ENCODE measurements at places on chromosomes 7 and 10.

- no peak for DNase-seq
Measured at GRCh38 chr10:123642697-123643096, 23.5 kb upstream of the GPR26 start.

GRCh38 chr10:128150045-128150493 is 23.8 kb upstream of the MKI67 start:
- peak; percentile 66 for DNase-seq

- DNase-seq: peak; percentile 37
Measured at GRCh38 chr7:41705109-41705901, 2.4 kb upstream of the INHBA start.

DNA sequence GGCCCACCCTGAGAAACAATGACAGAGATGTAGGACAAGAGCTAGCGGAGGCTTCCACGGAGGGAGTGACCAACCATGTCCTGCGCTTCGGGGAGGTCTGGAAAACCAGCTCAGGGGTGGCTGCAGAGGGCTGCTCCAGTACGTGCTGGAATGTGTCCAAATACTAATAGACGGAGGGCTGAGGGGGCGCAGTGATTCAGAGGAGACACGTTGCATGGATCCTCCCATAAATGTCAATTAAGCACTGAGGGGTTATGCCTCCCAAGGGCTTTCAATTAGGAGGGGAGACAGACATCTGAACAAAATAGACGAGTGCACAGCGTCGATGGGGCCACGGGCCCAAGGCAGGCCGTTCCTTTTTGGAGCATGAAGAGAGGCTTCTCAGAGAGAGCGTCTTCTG is 51.0 kb upstream of the NPS start:
- DNase-seq: no peak

DNA sequence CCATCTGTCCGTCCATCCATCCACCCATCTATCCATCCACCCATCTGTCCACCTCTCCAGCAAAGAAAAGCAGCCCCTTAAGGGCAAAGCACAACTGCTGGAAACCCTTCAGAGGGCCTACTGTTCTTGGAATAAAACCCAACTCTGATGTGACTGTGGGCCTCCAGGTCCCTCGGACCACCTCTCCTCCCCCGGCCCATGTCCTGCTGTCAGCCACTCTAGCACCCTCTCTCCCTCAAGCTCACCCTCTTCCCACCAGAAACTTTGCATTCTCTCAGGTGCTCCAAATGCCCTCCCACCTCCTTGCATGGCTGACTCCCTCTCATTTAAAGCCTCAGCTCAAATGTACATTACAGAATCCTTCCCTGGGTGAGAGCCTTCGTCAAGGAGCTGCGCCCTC is 110.3 kb downstream of the ARHGAP22 start:
- no peak for DNase-seq

DNA sequence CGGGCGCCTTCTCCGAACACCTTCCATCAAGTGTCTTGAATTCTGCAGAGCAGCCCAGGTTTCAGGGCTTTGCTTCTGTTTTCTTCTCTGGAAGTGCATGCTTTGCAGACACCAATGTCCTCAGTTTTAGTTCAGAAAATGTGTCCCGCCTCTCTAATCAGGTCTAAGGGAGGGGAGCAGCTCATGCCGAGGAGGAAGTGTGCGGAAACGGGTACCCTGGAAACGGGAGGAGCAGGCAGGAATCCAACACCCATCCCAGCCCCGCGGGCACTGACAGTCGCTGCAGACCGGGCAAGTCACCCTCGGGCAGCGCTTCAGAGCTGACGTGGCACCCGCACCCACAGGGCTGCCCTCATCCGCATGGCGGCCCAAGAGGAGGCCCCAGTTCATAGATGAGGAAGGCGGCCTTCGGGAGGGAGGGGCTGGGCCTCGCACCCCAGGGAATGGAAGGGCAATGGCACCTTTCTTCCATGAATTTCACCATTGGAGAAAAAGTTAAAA is 338.7 kb downstream of the DNAJB6 start:
- DNase-seq: no peak

- no peak for DNase-seq
Measured at GRCh38 chr7:15853832-15854470, 167.5 kb upstream of the MEOX2 start.

DNA sequence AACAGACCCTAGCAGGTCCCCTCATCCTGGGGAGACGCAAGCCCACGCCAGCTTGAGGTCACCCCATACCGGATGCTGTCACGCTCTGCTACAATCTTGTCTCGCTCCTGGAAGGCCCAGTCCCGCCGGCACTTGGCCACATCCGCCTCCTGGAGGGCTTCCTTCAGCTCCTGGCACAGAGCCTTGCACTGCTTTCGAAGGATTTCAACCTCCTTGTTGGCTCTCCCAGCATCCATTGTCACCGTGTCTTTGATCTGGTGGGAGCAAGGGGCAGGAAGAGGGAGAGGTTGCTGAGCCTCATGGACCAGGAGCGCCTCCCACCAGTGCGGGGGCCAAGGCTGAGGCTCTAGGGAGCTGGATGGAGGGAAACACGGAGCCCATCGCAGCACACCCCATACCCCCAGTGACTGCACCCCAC is 90.9 kb downstream of the DLG5 start:
- DNase-seq: no peak

DNA sequence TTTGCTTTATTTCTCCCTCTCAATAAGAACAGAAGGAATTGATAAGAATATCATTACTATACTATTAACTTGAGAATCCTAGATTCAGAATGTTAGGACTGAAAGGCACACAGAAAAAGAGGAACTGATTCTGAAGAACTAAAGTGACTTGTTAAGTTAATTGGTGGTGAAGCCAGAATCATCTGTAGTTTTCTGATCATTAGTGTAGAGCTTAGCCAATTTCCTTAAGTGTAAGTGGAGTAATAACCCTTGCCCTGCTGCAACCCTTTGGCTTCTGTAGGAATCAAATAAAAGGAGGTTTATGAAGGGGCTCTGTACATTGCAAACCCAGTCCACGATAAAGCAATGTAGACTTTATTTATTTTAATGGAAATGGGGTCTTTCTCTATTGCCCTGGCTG is 1186.0 kb downstream of the SORCS3 start:
- DNase-seq: no peak

DNA sequence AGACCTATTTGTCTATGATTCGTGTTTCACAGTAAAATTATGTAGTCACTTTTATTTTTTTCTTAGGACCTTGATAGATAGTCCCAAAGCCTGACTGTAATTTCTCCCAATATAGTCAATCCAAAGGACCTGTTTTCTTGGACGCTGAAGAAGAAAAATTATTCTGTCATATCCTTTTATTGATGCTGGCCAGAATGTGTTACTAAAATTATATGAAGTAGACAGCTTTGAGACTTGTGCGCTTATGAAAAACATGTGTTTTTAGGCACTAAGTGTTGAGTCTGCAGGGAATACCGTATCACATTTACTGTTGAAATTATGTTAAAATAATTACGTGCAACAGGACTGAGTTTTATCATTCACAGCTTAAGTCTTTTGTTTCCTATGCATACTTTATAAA is 17.9 kb downstream of the TES start:
- no peak for DNase-seq

- no peak for DNase-seq
Measured at GRCh38 chr7:28675429-28675828, 263.1 kb downstream of the CREB5 start.
